ENCODE measurements at places on chromosomes 5 and 9. TPM values are rescaled to one million over a fixed set of nuclear protein-coding genes. Genes with fewer than 3 reads are reported as not detected.
A peak's percentile ranks its signal among the peaks of the same experiment; 100 is the strongest.

DNA sequence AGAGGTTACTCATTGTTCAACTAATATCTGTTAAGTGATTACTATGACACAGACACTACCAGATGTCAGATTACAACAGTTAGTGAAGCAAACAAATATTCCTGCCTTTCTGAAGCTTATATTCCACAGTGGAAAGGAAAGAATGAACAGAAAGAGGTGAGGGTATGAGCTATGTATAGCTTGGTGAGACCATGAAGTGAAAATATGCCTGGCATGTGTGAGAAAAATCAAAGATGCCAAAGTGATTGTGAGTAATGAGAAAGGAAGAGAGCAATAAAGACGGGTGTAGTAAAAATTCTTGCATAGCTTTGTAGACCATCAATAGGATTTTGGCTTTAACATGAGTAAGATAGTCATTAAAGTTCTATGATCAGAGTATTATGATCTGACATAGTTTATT lies 734.5 kb upstream of the NUDT12 start:
- H3K4me1 ChIP-seq: peaks cover 8% of the 10 kb centered on the region
- H3K27ac ChIP-seq: peak overlapping the region; percentile 17
- no peaks in the 10 kb centered on the region for H3K27me3 ChIP-seq
- H3K4me3 ChIP-seq: no peak overlapping the region
- DNase-seq: no peak

GRCh38 chr5:160198841-160199409 lies 30.4 kb upstream of the FABP6 start:
- H3K4me1 ChIP-seq: peaks cover 16% of the 10 kb centered on the region
- H3K27ac ChIP-seq: peak overlapping the region; percentile 4
- H3K4me3 ChIP-seq: peak overlapping the region; percentile 38
- H3K36me3 ChIP-seq: no peaks in the 10 kb centered on the region
- peaks cover 26% of the 10 kb centered on the region for H3K27me3 ChIP-seq

GRCh38 chr5:177445052-177445916 lies 1.3 kb upstream of the PRR7 start:
- H3K27ac ChIP-seq: peak overlapping the region; percentile 62
- DNase-seq: no peak
- peaks cover 13% of the 10 kb centered on the region for H3K4me1 ChIP-seq
- H3K36me3 ChIP-seq: no peaks in the 10 kb centered on the region

The ANKRD18B gene
- total RNA-seq: 2.9 TPM

The GRIN3A gene
- 0.42 TPM for total RNA-seq
